Activated CD4-positive, CD25-positive, alpha-beta regulatory T cell (primary cell): ENCODE measurements at places on chromosomes 11 and 22.

GRCh38 chr22:50730013-50730891 lies 7.8 kb upstream of the ACR start:
- DNase-seq, result no peak

DNA sequence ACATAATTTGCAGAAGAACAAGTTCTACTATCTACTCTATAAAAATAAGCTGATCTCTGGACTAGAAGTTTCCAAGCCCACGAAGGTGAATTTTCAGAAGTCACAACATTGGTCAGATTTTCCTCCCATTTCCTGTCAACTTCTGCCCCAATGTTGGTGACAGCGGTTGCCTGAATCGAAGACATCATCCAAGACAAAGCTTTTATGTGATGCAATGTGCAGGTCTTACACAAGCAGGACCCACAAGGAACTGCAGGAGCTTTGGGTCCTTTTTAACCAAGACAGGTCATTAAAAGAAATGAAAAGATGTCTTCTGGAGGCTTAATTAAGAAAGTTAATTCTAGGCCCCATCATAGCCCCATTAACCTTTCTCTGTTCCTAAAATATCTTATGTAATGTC lies 125.6 kb upstream of the BLID start:
- no peak for DNase-seq

DNA sequence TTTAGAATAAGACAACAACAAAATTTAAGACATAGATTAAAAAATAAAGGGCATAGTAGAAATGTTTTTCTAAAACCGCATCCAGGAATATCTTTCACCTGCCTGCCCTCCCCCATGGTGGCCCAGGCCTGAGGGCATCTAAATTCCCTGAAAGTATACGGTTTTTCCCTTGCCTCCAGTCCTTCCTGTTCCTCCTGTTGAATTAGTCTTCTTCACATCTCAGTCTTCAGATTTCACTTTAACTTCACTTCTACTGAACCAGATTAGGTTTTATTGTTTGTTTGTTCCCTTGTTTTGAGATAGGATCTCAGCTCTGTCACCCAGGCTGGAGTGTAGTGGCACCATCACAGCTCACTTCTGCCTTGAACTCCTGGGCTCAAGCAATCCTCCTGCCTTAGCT lies 33.1 kb upstream of the DEPDC7 start:
- no peak for DNase-seq

GRCh38 chr22:46112405-46112804 lies 37.9 kb upstream of the PPARA start:
- DNase-seq, result no peak

DNA sequence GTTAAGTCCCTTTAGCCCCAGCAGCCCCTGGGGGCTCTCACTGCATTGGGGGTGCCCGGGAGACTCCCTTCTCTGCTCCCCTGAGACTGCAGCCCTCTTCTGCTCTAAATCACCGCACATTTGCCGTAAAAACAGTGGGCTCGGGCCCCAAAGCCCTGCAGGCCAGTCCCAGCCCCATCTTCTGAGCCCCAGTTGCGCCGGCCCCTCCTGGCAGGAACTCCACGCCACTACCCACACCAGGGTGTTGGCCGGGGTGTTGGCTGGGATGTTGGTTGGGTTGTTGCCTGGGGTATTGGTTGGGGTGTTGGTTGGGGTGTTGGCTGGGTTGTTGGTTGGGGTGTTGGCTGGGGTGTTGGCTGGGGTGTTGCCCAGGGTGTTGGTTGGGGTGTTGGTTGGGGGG lies 23.5 kb downstream of the OTUB1 start:
- DNase-seq, result no peak

GRCh38 chr22:48632646-48633246 lies 1194.9 kb downstream of the BRD1 start:
- DNase-seq, result no peak

GRCh38 chr11:19181531-19182261 lies 20.1 kb downstream of the CSRP3 start:
- no peak for DNase-seq

DNA sequence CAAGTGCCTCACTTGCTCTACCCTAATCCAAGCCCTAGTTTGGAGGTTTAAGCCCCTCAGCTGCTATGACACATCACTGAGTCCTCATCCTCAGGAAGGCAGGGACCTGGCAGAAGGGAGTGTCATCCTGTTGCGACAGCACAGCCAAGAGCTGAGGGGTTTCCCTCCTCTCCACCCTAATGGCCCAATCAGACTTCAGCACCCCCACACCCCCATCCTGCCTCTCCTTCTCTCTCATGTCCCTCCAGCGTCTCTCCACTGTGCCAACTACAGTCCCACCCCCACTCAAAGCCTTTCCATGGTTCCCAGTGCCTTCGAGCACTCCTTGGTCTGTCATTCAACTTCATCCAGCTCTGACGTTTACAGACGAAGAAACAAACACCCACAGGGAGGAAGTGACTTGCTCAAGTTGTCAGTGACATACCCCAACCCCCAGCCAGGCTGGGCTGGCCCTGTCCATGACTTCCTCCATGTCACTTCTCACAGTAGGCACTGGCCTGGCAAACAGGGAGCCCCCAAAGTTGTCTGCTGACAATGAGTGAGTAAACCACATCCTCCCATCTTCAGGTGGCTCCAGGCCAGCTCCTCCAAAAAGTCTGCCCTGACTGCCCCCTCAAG lies 15.6 kb downstream of the ARAP1 start:
- peak; percentile 36 for DNase-seq

DNA sequence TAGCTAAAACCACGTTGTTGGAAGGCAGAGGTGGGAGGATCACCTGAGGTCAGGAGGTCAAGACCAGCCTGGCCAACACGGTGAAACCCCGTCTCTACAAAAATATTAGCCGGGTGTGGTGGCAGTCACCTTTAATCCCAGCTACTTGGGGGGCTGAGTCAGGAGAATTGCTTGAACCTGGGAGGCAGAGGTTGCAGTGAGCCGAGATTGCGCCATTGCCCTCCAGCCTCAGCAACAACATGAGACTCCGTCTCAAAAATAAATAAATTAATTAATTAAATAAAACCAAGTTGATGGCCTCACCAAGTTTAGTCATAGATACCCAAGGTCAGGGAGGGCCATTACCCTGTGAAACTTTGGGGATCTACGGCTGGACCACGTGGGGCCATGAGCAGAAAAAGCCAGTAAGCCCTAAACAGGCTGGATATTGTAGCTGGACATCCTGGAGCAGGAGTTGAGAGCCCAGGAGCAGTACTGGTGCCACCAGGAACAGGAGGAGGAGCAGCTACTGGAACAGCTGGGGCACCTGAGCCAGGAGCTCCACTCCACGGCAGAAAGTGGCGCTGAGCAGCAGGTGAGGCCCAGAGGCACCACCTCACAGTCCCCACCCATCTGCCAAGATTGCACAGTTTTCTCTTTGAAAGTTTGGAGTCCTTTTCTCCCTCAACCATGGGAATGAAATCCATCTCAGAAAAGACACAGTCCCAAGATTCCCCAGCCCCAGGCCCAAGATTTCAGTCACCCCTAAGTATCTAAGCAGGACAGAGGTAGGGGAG lies 50.5 kb downstream of the BTG4 start:
- no peak for DNase-seq

GRCh38 chr11:61026121-61027031 lies 54.9 kb downstream of the CD6 start:
- no peak for DNase-seq

- DNase-seq, result no peak
Observed at GRCh38 chr11:124081483-124081882, 33.8 kb upstream of the VWA5A start.

- no peak for DNase-seq
Observed at GRCh38 chr22:32674925-32675825, 126.3 kb upstream of the TIMP3 start.

- DNase-seq, result no peak
Observed at GRCh38 chr11:127074151-127074761, 73.7 kb upstream of the KIRREL3 start.

DNA sequence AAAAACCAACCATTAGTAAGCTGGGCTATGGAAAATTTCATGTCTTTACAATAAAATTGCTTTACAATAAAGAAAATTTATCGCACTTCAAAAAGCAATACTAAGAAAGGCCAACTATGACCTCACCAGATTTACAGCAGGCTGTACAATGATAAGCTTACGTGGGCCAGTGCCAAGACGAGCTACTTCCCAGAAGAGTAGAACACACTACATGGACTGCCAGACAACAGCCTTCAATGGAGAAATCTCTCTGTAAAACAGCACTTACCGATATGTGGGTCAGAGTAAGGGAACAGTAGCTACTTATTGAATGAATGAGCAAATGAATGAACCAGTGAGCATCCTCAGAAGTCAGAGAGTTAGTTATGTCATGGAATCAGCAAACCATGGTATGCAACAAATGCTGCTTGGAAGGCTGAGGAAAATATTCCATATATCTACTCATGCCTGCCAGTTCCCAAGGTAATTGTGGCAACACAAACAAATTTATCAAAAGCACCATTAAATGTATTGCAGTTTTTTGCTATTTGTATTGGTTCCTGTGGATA lies 74.4 kb downstream of the SLC36A4 start:
- no peak for DNase-seq

DNA sequence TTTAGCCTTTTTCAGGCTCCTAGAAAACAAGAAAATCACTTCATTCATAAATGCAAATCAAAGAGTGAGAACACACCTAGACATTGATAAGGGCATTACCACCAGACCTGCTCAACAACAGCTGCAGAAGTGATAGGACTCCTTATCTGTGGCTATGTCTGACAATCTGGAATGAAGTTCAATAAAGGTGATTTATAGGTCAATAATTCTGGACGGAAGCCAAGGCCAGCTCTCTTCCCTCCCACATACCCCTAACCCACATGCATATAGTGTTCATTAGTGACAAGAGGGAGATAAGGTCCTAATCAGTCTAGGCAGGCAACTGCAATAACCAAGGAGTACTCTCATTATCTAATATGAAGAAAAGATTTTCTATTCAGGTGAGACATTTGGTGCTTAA lies 111.3 kb downstream of the ETS1 start:
- no peak for DNase-seq

- DNase-seq, result no peak
Observed at GRCh38 chr11:36699271-36699670, 101.2 kb upstream of the RAG2 start.

- DNase-seq, result no peak
Observed at GRCh38 chr11:117366248-117366647, 38.6 kb downstream of the CEP164 start.

- DNase-seq, result no peak
Observed at GRCh38 chr11:128929991-128930390, 12.7 kb downstream of the TP53AIP1 start.

- DNase-seq, result peak; percentile 52
Observed at GRCh38 chr11:17354601-17354991, 3.0 kb downstream of the NCR3LG1 start.

DNA sequence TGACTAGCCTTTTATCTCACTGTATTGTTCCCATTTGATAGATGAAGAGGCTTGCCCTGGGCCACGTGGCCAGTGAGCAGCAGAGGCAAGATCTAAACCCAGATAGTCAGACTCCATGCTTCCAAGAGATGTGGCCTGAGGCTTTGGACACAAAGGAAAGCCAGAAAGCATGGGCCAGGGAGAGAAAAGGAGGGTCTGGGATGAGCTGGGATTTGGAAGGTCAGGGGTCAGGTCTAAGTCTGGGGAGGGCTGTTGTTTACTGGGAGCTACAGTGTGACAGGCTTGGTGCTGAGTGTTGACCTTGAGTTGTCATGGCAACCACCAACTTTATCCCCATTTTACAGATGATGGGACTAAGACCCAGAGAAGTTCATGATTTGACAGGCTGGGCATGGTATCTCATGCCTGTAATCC lies 2.1 kb downstream of the SLC35E4 start:
- DNase-seq, result no peak

- no peak for DNase-seq
Observed at GRCh38 chr11:134499990-134500389, 87.9 kb upstream of the B3GAT1 start.

GRCh38 chr11:6708876-6709275 lies 25.7 kb upstream of the MRPL17 start:
- DNase-seq, result no peak

DNA sequence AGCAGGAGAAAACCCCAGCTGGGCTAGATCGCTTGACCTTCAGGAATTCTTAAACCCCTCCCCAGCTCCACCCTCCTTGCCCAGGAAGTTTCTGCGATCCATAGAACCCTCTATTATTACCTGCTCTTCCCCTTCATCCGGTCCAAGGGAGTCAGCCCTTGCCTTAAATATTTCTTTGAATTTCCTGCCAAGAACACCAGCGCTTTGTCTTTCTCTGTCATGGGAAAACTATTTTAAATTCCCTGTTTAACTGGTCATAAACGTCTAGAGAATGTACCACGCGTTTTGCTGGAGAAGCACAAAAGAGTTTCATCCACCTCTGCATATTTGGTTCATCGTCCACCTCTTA lies 496 bp upstream of the TRAF6 start:
- no peak for DNase-seq

- DNase-seq, result no peak
Observed at GRCh38 chr22:42064629-42065028, 6.0 kb downstream of the NAGA start.

DNA sequence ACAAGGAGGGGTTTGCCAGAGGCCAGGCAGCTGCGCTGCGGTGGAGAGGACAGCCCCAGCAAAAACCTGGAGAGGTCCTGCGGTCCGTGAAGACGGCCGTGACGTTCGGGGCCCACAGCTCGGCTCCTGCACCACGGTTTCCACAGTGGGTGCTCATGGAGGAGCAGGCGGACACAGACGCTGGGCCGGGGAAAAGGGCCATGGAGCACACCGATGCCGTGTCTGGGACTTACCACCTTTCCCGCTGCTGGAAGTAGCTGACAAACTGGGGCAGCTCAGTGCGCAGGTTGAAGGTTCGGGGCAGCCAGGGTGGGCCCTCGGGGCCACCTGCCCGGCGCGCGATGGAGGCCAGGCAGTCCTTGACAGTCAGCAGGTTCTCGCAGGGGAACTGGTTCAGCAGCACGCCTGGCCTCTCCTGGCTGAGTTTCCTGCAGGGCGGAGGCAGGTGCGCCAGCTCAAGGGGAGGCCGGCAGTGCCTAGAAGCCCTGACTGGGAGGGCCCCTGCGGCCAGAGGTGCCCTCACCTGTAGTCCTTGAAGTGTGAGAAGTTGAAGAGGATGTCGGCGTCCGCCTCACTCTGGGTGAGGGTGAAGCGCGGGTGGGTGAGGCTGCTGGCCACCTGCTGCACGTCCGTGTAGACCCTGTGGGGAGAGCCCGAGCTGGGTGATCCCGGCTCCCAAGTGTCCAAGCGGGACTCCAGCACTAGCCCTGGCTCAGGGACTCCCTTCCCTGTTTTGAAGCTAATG lies 12.8 kb downstream of the TTLL12 start:
- DNase-seq, result no peak

GRCh38 chr11:130089674-130090073 lies 20.0 kb downstream of the APLP2 start:
- no peak for DNase-seq

GRCh38 chr22:20430720-20431510 lies 6.7 kb downstream of the SCARF2 start:
- DNase-seq, result peak; percentile 61

- no peak for DNase-seq
Observed at GRCh38 chr22:43066844-43067385, 22.3 kb downstream of the TTLL1 start.
